Fibroblast of the aortic adventitia (primary cell): ENCODE measurements at places on chromosomes 7 and 10. TPM values are rescaled to one million over a fixed set of nuclear protein-coding genes. Genes with fewer than 3 reads are reported as not detected.

Gene VIPR2
- not detected in 2 replicates for total RNA-seq

Gene ZNF736
- 11.5 and 12.0 TPM in 2 replicates for total RNA-seq

Gene METTL27
- 6.1 and 10.7 TPM in 2 replicates for total RNA-seq

Gene LIPK
- not detected in 2 replicates for total RNA-seq

Gene KCNIP2
- 0.82 and 1.2 TPM in 2 replicates for total RNA-seq

Gene TMEM26
- 5.7 and 20.5 TPM in 2 replicates for total RNA-seq

Gene FOXI2
- not detected in 2 replicates for total RNA-seq

Gene APBB1IP
- 2.9 and 5.9 TPM in 2 replicates for total RNA-seq

Gene ATP6V0A4
- not detected in 2 replicates for total RNA-seq
